ENCODE measurements at places on chromosomes 5 and 9.

DNA sequence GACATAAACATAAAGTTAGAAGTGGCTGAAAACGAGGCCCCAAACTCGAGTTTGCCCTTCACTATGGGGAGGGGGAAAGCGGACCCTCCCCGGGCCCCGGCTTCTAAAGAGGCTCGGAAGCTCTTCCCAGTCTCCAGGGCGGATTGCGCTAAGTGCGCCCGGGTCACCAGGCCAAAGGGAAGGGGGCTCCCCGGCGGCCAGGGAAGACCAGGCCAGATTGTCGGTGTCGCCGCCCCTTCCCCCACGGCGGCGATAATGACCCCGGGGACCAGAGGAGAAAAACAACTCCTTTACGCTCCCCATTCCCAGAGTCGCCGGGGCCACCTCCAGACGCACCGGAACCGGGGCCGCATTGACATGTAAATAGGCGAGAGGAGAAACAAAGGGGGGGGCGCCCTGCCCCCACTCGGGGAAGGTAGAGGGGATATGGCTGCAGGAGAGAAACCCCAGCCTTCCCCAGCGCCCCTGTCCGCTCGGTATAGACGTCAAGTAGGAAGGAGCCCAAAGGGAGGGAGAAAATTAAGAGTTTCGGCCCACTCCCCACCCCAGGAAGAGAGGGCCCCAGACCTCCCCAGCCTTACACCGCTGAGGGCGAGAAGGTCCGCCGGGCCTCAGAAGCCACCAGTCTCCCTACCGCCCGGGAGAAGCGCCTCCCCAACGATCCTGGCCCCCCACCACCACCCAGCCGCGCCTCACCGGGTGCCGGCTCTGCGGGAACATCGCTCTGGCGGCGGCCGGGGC, 1.7 kb downstream of the TLE1 start:
- DNase-seq, result no peak

GRCh38 chr5:34496701-34497469, 159.2 kb upstream of the RAI14 start:
- DNase-seq, result no peak

- DNase-seq, result no peak
Observed at GRCh38 chr5:2536632-2537377, 214.7 kb downstream of the IRX2 start.

GRCh38 chr9:100294341-100294740, 58.4 kb downstream of the TEX10 start:
- DNase-seq, result no peak

GRCh38 chr5:34734326-34734725, 78.2 kb downstream of the RAI14 start:
- DNase-seq, result no peak

DNA sequence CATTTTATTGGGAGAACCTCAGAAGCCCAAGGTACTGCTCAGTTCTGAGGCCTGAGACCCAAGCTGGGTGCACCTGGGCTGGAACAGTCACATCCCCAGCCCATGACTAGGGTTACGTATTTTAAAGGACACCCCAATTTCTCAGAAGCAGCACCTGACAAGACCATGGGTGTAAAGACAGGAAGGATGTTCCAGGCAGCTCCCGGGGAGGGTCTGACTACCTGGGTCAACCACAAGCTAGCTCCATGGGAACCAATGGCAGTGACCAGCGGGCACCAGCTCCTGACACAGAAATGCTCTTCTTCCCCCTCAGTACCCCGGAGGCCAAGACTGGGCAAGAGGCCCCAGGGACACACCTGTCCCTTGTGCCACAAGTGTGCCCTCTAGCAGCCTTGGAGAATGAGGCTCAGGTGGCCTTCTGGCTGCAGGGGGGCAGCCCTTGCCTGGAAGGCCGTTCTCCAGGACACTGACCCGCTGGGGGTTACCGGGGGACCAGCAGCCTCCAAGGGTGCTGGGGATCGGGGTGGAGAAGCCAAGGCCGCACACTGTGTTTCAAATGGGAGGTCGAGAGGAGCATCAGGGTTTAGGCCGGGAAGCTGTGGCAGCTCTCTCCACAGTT, 52.6 kb downstream of the IPPK start:
- DNase-seq, result no peak

- DNase-seq, result no peak
Observed at GRCh38 chr5:160029004-160029403, 20.1 kb downstream of the TTC1 start.

GRCh38 chr5:8098081-8098480, 229.1 kb downstream of the MTRR start:
- DNase-seq, result no peak

- DNase-seq, result no peak
Observed at GRCh38 chr9:133654736-133655657, 18.8 kb downstream of the DBH start.

GRCh38 chr9:70010015-70010414, 33.6 kb upstream of the MAMDC2 start:
- DNase-seq, result no peak

GRCh38 chr5:177123789-177124485, 9.6 kb upstream of the NSD1 start:
- DNase-seq, result no peak

DNA sequence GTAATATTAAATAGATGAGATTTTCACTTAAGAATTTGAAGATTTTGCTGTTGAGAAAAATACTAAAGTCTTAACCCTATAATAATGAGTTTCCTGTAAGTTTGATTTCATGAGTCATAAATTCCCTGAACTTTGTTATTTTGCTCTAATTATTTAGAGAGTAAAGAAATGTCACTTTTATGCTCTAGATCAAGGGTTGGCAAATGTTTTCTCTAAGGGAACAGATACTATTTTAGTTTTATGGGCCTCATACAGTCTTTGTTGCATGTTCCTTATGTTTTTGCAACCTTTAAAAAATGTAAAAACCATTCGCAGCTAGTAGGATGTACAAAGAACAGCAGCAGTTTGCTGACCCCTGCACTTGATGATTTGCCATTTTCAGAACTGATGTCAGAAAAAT, 480 bp upstream of the TXNDC8 start:
- DNase-seq, result no peak

DNA sequence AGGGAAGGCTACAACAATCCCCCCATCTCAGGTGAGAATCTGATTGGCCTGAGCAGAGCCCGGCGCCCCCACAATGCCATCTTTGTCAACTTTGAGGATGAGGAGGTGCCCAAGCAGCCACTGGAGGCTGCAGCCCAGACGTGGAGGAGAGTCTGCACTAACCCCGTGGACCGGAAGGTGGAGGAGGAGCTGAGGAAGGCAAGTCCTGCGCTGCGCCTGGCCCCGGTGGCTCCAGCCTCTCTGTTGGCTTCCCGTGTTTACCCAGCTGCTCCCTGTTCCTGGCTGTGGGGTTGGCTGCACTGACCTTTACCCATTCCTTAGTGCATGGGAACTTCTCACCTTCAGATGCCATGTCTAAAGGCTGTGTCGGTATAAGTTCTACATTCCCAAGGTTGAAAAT, 11.0 kb upstream of the CEL start:
- DNase-seq, result no peak

DNA sequence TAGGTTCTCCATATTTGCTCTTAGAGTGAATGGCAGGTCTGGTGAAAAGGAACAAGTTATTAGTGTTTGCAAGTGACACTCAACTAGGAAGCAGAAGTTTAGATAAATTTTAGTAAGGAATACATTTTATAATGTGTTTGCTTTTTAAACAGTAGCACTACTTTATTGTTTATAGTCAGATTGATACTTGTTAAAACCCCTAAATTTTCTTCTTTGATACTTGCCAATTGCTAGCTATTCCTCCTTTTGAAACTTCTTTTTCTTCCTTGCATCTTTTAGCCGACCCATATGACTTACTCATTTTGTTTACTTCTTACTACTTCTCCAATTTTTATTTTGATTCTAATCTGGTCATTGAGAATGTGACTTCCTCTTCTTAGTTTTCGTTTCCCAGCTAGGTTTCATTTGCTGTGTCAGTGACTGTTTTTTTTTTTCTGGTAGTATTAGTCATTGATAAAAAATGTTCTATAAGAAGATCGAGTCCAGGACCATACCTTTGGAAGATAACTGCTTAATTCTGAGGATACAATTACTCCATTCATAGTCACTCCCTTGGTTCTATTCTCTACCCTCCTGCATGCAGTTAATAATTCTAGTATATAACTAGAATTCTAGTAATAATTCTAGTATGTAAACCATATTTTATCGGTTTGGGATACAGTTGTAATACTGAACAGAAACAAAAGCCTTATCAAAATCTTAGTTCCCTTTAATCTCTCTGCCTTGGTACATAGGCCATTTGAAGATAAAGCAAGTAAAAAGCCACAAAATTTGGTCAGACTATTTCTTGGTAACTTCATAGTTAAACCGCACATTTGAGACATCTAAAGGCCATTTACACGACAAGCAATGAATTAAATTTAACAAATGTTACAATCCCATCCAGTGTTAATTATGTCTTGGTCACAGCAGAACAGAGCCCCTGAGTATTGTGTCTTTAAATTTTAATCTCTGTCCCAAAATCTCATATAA, 2.8 kb upstream of the RICTOR start:
- DNase-seq, result no peak

DNA sequence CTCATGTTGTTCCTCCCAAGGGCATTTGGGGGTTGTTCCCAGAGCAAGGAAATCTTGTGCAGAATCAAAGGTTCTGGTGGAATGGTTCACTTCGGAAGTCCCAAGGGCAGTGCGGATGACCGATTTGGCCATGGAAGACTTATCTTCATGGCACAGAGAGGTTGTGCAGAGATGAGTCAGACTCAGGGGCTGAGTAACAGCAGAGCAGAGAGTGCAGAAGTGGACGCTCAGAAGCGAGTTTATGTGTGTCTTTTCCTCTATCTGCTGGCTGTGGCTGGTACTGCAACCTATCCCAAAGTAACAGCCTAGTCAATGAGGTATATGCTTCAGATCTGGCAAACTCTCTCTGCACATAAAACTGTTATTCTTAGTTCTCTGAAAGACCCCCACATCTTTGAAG, 118.1 kb downstream of the DPYSL3 start:
- no peak for DNase-seq

DNA sequence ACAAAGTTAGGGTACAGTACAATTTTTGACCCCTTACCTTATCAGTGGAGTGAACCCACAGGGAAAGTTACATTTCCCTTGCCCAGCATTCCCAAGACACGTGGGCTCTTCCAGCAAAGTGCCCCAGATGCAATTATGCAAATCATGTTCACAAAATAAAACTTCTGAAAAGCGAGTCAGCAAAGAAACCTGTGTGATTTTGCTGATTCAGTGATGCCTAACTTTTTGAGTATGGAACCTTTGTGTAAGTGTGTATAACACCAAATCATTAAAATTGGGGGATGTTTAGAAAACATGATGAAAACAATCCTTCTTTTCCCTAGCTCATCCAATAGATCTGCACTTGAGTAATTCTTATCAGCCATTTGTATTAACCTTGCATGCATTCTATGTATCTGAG, 52.6 kb downstream of the SH3RF2 start:
- DNase-seq, result no peak

DNA sequence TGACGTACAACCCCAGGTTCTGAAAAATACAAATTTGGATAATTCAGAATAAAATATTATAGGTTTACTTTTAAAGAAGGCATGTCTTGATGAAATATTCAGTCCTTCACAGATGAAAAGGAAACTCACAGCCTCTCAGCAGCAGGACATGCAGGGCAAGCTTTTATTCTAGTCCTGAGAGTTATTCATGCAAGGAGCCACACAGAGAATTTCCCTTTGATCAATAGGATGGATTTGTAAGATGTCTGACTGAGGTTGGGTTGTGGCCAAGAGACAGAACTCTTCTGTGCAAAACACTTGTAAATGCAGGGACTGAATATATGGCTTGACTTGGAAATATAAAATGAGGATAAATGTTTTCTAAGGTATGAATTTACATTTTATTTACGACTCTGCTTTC, 48.8 kb upstream of the TBCA start:
- DNase-seq, result no peak

DNA sequence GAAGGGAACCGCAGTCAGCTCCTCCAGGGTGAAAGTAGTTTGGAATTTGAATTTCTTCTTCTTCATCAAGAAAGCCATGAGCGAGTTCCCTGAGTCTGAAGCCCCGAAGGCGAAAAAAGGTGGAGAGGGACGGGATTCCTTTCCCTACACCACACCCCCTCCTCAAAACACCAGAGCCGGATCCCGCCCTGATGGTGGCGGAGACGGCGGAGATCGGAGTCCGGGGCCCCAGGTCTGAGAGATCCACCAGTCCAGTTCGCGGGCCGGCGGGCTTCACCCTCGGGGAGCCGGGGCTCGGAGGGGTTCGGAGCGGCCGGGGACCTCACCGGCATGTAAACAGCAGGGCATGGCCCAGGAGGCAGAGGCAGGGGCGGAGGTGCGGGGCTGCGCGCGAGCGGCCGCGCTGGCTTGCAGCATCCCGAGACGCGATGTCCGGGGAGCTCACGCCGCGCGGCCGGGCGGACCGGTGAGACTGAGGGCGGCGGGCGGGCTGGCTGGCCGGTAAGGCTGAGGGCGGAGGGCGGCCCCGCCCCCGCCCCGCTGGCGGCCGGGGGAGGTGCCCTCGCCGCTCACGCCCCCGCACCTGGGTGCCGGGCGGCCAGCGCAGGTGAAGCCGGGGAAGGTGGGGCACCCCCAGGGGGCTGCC, 606 bp downstream of the EEIG1 start:
- DNase-seq, result no peak

GRCh38 chr9:71975833-71976232, 64.4 kb downstream of the C9orf85 start:
- DNase-seq, result no peak

DNA sequence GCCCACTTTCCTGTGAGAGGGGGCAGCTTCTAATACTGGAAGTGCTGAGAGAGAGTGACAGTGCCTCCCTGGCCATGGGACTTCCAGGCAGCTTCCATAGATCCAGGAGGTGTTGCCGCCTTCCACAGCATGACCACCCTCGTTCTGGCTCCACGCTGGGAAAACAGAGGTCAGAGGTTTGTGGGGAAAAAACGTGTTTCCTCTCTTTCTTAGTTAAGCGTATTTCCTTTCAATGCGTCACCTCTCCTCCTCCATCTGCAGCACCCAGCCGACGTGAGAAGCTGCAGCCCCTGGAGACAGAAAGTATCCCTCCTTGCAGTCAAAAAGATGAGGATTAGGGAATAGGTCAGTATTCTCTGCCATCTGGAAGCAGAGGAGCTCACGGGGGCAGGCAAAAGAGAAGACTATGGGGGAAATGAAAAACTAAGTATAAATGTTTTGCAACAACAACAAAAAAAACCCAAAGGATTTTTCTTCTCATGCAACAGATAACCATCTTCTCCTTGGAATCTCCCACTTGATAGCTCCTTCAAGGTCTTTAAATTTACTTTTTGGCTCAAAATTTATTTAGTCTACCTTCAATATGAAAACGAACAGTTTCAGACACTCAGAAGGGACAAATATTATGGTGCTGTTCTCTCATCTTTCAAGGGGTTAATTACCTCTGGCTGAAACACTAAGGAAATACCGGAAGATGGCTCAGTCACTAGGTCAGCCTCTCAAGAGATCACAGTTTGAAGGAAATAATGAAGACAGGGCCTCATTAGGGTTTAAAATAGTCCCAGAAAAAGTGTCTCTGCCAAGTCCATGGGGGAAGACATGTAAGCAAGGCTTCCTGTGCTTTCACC, 38.0 kb downstream of the MTMR12 start:
- DNase-seq, result no peak
